ENCODE measurements at places on chromosomes 12 and 14. TPM values are rescaled to one million over a fixed set of nuclear protein-coding genes. Genes with fewer than 3 reads are reported as not detected.

The LRRC10 gene
- not detected for total RNA-seq

The ADCY4 gene
- total RNA-seq, result 5.8 TPM

The ADAMTS20 gene
- not detected for total RNA-seq

The PPP4R4 gene
- total RNA-seq, result 1.1 TPM

The SYT1 gene
- total RNA-seq, result not detected

The TSPAN11 gene
- total RNA-seq, result not detected

The AQP2 gene
- total RNA-seq, result not detected

The ZC2HC1C gene
- 1.8 TPM for total RNA-seq

The MYRFL gene
- not detected for total RNA-seq

The CHST11 gene
- total RNA-seq, result 71.4 TPM

The C1S gene
- total RNA-seq, result 2.2 TPM

The TAS2R20 gene
- total RNA-seq, result 2.3 TPM

The DACT1 gene
- 4.3 TPM for total RNA-seq

The NKX2-1 gene
- total RNA-seq, result not detected

The TOX4 gene
- total RNA-seq, result 73.3 TPM

The OVCH1 gene
- total RNA-seq, result not detected

The PPFIBP1 gene
- total RNA-seq, result 9.8 TPM

The HHIPL1 gene
- total RNA-seq, result 0.02 TPM

The MYF6 gene
- not detected for total RNA-seq

The FOXG1 gene
- total RNA-seq, result not detected

The SRGAP1 gene
- total RNA-seq, result 0.20 TPM

The RNASE1 gene
- total RNA-seq, result not detected

The LMO3 gene
- total RNA-seq, result not detected

The TGFB3 gene
- 2.4 TPM for total RNA-seq

The TSPAN8 gene
- total RNA-seq, result not detected

The TAS2R13 gene
- 1.7 TPM for total RNA-seq

The RTRAF gene
- total RNA-seq, result 182 TPM

The FBXO21 gene
- 25.6 TPM for total RNA-seq

The IL22 gene
- total RNA-seq, result not detected

The CD69 gene
- total RNA-seq, result 86.5 TPM

The MYBPC1 gene
- not detected for total RNA-seq

The TMEM121 gene
- total RNA-seq, result 4.1 TPM

The TNFAIP2 gene
- total RNA-seq, result not detected

The A2ML1 gene
- not detected for total RNA-seq

The TBC1D30 gene
- 0.11 TPM for total RNA-seq

The PITPNM2 gene
- total RNA-seq, result 12.9 TPM

The FAM90A1 gene
- 0.36 TPM for total RNA-seq

The MEG3 gene
- total RNA-seq, result not detected

The TPH2 gene
- not detected for total RNA-seq

The BCL11B gene
- total RNA-seq, result 79.6 TPM

The INHBE gene
- total RNA-seq, result not detected

The CMA1 gene
- not detected for total RNA-seq

The MYL2 gene
- not detected for total RNA-seq

Measured in T-helper 2 cell treated with Interferon-gamma antibody and Interleukin-4, amounts not matched to agents 100 ng/mL and 5 ng/mL, for 36 hours (primary cell).